ENCODE measurements at places on chromosomes 7 and 10. TPM values are rescaled to one million over a fixed set of nuclear protein-coding genes. Genes with fewer than 3 reads are reported as not detected.

Gene FXYD4
- total RNA-seq = not detected

Gene SDK1
- total RNA-seq = 0.20 TPM

Gene SNCG
- 77.7 TPM for total RNA-seq

Gene PCLO
- total RNA-seq = 0.33 TPM

Gene ZNRF2
- 5.4 TPM for total RNA-seq

Gene OR2A42
- total RNA-seq = not detected

Gene EPHA1
- 0.07 TPM for total RNA-seq

Gene CYP26C1
- 0.30 TPM for total RNA-seq

Gene FOXI2
- not detected for total RNA-seq

Gene PITX3
- not detected for total RNA-seq

Gene CCDC3
- 2.4 TPM for total RNA-seq

Gene HMX3
- total RNA-seq = not detected

Gene ZNF727
- 0.07 TPM for total RNA-seq

Gene FFAR4
- not detected for total RNA-seq

Gene MSS51
- 0.40 TPM for total RNA-seq

Gene OR2A1
- not detected for total RNA-seq

Gene MASTL
- total RNA-seq = 22.7 TPM

Gene ASB10
- total RNA-seq = not detected

Gene KIAA1217
- total RNA-seq = 25.7 TPM

Gene HHEX
- 42.2 TPM for total RNA-seq

Gene TRIM73
- total RNA-seq = 0.05 TPM

Gene C7orf33
- total RNA-seq = not detected

Gene ANXA8L1
- not detected for total RNA-seq

Gene PBLD
- total RNA-seq = 2.5 TPM

Gene TUBAL3
- 0.07 TPM for total RNA-seq
